ENCODE measurements at places on chromosomes 5 and 9. TPM values are rescaled to one million over a fixed set of nuclear protein-coding genes. Genes with fewer than 3 reads are reported as not detected.

MRPS2 gene
- 23.2 TPM for total RNA-seq

GRCh38 chr9:14532456-14533115 is 160.6 kb downstream of the ZDHHC21 start:
- no peak overlapping the region for H3K27ac ChIP-seq
- no peak for DNase-seq
- peaks cover 9% of the 10 kb centered on the region for H3K27me3 ChIP-seq
- H3K36me3 ChIP-seq, result no peaks in the 10 kb centered on the region

PCA3 gene
- total RNA-seq, result not detected

CDC20B gene
- total RNA-seq, result not detected

GRCh38 chr9:109506097-109506712 is 8.1 kb upstream of the PTPN3 start:
- DNase-seq, result no peak
- H3K4me1 ChIP-seq, result no peaks in the 10 kb centered on the region
- no peak overlapping the region for H3K27ac ChIP-seq
- H3K36me3 ChIP-seq, result no peaks in the 10 kb centered on the region

DNA sequence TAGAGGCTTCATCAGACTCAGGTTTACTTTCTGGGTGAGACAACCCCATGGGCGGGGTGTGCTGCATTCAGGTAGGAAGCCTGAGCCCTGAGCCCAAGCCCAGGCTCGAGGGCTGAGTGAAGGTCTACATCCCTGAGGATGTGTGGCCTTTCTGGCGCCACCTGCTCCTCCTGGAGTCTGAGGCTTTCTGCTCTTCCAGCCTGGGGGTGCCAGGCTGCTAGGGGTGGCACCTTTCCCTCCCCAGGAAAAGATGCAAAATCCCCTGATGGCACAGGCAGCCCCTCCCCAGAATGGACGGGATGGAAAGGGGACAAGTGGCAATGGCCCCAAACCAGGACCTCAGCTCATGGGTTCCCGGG is 44.4 kb upstream of the PRRC2B start:
- peaks cover 11% of the 10 kb centered on the region for H3K4me1 ChIP-seq
- no peaks in the 10 kb centered on the region for H3K27me3 ChIP-seq

- H3K4me1 ChIP-seq, result no peaks in the 10 kb centered on the region
- DNase-seq, result no peak
- no peak overlapping the region for H3K27ac ChIP-seq
- no peaks in the 10 kb centered on the region for H3K27me3 ChIP-seq
- H3K4me3 ChIP-seq, result no peak overlapping the region
These were observed 534.7 kb downstream of the CDH10 start for GRCh38 chr5:24110004-24110615.

EIF4EBP3 gene
- total RNA-seq, result 15.1 TPM

ZFR gene
- total RNA-seq, result 58.8 TPM

DNA sequence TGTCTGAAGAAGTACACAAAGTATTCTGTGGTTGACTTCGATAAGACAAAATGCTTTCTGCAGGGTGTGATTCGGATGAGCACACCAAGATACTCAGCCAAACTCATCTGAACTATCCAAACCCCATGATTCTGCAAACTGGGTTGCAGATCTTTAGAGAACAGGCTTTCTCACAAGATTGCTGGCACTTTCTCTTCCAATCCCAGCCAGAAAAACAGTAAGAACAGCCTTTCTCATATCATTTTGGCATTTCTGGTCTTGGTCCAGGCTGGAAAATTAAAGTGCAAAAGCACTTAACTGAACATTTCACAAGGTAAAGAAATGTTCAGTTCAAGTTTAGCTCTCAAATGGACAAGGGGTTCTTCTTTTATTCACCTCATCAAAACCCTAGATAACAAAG is 269.1 kb downstream of the NR2F1-AS1 start:
- H3K36me3 ChIP-seq, result no peaks in the 10 kb centered on the region
- no peak for DNase-seq

DNA sequence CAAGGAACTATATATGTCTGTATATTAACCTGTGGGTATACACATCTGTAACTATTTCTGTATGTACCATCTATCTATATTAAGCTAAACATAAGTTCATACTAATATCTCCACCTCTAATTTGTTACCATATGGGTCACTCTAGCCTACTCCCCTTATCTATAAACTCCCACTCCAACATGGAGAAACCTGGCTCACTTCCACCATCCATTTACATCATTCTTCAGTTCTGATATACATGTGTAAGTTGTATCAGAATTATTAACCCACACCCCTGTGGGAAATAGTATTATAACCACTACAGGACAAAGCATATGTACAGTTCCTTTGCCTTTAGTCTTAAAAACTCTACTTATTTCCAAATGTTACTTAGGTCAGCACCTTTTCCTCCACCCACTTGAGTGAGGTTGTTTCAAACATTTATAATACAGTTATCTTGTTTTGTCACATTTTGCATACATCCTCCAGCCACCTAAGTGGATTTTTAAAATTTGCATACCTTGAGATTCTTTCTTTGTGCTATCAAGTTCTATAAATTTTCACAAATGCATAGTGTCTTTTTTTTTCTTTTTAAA is 10.6 kb downstream of the NDFIP1 start:
- DNase-seq, result no peak
- no peak overlapping the region for H3K27ac ChIP-seq
- H3K4me1 ChIP-seq, result peaks cover 54% of the 10 kb centered on the region
- H3K4me3 ChIP-seq, result no peak overlapping the region
- H3K36me3 ChIP-seq, result peaks cover 31% of the 10 kb centered on the region

DNA sequence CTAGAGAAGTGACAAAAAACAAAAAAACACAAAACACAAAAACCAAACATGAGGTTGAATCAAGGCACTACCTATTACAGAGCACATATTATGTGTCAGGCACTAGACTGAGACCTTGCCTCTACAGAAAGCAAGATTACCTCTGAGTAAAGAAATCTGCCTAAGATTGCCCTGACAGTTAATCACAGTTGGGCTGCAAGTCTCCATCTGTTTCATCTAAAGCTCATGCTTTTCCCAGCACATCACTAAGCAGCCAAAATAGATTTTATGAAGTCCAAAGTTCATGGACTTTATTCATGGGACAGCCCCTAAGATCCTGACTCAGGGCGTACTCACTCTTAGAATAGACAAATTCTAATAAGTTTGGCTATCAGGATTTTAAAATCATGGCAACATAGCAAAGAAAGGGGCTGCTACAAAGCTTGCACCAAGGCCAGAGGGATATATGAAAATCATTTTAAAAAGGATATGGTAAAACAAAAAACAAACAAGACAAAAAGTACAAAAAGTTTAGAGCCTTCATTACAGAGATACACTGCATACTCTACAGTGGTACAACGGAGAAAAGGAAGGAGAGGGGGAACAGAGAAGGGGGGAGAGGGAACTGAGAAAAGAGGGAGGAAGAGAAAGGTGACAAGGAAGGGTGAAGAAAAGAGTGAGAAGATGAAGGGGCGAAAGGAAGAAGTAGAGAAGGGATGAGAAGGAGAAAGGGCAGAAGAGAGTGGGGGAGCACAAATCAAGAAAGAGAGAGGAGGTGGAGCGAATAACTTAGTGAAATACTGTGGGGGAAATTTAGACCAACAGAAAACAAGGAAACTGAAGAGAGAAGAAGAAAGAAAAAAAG is 58.2 kb downstream of the RICTOR start:
- H3K4me1 ChIP-seq, result no peaks in the 10 kb centered on the region
- H3K27me3 ChIP-seq, result no peaks in the 10 kb centered on the region
- H3K36me3 ChIP-seq, result peaks cover 61% of the 10 kb centered on the region
- no peak overlapping the region for H3K4me3 ChIP-seq

PRDM9 gene
- total RNA-seq, result not detected

Measured in CD4-positive, alpha-beta T cell (primary cell).